ENCODE measurements at places on chromosomes 12 and 14. TPM values are rescaled to one million over a fixed set of nuclear protein-coding genes. Genes with fewer than 3 reads are reported as not detected.

The GPR84 gene
- not detected for total RNA-seq

The KRT71 gene
- not detected for total RNA-seq

The GMFB gene
- total RNA-seq: 71.0 TPM

The RNASE7 gene
- total RNA-seq: not detected

The MANSC4 gene
- total RNA-seq: not detected

The CAPZA3 gene
- not detected for total RNA-seq

The HIGD1C gene
- not detected for total RNA-seq

The EIF2B1 gene
- 59.8 TPM for total RNA-seq

The AQP6 gene
- 0.09 TPM for total RNA-seq

The PCED1B gene
- total RNA-seq: 3.3 TPM

The CORO1C gene
- total RNA-seq: 154 TPM

GRCh38 chr14:37816135-37816534 is 220.7 kb downstream of the TTC6 start:
- H3K4me1 ChIP-seq: no peaks in the 10 kb centered on the region
- H3K36me3 ChIP-seq: no peaks in the 10 kb centered on the region
- DNase-seq: no peak
- H3K27me3 ChIP-seq: no peaks in the 10 kb centered on the region
- no peak overlapping the region for H3K4me3 ChIP-seq

- no peaks in the 10 kb centered on the region for H3K27me3 ChIP-seq
- H3K4me1 ChIP-seq: peaks cover 4% of the 10 kb centered on the region
- no peak overlapping the region for H3K27ac ChIP-seq
Measured at GRCh38 chr12:30859226-30859625, 67.3 kb upstream of the TSPAN11 start.

- H3K27ac ChIP-seq: no peak overlapping the region
- H3K4me3 ChIP-seq: no peak overlapping the region
- peaks cover 6% of the 10 kb centered on the region for H3K4me1 ChIP-seq
- H3K27me3 ChIP-seq: no peaks in the 10 kb centered on the region
Measured at GRCh38 chr12:110286623-110287022, 5.6 kb downstream of the ATP2A2 start.

DNA sequence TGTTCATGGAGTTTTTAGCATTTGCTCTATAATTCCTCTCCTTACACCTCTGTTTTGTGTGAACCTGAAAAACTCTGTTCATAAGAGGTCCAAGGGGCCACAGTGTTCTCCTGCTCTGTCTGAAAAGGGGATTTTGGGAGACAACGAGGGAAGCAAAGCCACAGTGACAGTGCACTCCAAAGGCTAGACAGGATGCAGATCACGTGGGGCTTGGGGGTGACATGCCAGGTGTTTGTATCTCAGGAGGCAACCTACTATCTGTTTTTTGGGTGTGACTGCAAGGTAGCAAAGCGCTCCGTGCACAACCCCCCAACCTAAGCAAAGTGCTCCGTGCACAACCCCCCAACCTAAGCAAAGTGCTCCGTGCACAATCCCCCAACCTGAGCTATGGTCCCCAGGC is 5.1 kb upstream of the CHD4 start:
- no peaks in the 10 kb centered on the region for H3K27me3 ChIP-seq
- peak overlapping the region; percentile 75 for H3K4me3 ChIP-seq
- DNase-seq: no peak
- H3K36me3 ChIP-seq: no peaks in the 10 kb centered on the region
- H3K4me1 ChIP-seq: peaks cover 16% of the 10 kb centered on the region

DNA sequence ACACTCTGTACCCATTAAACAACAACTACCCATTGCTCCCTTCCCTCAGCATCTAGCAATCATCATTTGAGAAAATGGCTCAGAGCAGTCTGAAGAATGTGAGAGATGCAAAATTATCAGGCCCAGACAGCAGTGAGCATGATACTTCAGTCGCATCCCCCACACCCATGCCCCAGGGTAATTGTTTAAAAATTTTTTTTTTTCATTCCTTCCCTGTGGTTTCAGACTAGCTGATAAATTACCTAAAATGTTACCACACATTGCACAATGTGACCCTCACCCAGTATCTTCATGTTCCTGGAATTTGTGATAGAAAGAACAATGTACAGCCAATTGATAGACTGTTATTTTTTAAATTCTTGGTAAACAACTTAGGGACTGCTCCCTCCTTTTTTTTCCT is 11.3 kb upstream of the USP15 start:
- no peaks in the 10 kb centered on the region for H3K4me1 ChIP-seq
- no peak overlapping the region for H3K27ac ChIP-seq
- no peaks in the 10 kb centered on the region for H3K36me3 ChIP-seq
- no peak for DNase-seq
- no peak overlapping the region for H3K4me3 ChIP-seq
- H3K27me3 ChIP-seq: no peaks in the 10 kb centered on the region

DNA sequence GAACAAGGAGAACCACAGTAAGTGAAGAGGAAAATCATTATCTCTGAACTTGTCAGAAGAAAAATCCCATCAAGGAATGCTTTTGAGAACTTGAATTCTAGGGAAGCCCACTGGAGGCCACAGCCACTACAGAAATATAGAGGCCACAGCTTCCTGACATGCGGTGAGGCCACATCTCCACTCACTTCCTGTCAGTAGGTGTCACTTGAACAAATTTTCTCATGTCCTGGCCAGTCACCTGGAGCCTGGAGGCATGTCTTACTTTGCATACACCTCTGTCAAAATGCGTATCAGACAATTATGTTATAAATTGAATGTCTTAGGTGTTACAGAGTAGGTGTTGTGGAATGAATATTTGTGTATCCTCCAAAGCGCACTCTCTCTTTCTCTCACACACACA is 370.3 kb downstream of the DAD1 start:
- DNase-seq: no peak
- no peaks in the 10 kb centered on the region for H3K27me3 ChIP-seq
- no peaks in the 10 kb centered on the region for H3K4me1 ChIP-seq

- peaks cover 4% of the 10 kb centered on the region for H3K36me3 ChIP-seq
- no peak overlapping the region for H3K4me3 ChIP-seq
- no peak overlapping the region for H3K27ac ChIP-seq
- H3K27me3 ChIP-seq: no peaks in the 10 kb centered on the region
Measured at GRCh38 chr12:127416796-127417195, 850.2 kb upstream of the TMEM132C start.

- peak; percentile 89 for DNase-seq
- H3K27ac ChIP-seq: no peak overlapping the region
- peaks cover 3% of the 10 kb centered on the region for H3K4me1 ChIP-seq
- H3K27me3 ChIP-seq: no peaks in the 10 kb centered on the region
- no peaks in the 10 kb centered on the region for H3K36me3 ChIP-seq
Measured at GRCh38 chr12:99131751-99132199, 486.7 kb downstream of the APAF1 start.

DNA sequence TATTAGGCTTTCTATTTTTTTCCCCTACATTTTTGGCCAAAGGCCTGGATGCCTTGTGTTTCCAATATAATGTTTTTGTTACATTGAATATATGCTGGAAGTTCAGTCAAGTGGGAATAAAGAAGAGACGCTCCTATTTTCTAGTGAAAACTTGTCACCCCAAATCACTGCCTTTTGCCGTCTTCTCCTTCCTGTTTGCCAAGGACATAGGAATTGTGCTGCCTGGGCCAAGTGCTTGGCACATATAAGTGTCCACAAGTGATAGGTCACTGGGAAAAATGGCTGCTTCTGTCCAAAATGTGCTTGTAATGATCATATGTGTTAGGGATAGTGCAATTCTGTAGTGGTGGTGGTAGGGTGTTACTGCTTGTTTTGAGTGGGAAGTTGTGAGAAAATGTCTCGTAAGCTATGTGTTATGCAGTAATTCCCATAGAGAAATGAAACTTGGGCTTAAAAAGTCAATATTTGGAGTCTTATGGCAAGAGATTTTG is 11.6 kb upstream of the KCNJ8 start:
- no peaks in the 10 kb centered on the region for H3K27me3 ChIP-seq
- no peak overlapping the region for H3K27ac ChIP-seq
- no peaks in the 10 kb centered on the region for H3K4me1 ChIP-seq
- no peaks in the 10 kb centered on the region for H3K36me3 ChIP-seq

DNA sequence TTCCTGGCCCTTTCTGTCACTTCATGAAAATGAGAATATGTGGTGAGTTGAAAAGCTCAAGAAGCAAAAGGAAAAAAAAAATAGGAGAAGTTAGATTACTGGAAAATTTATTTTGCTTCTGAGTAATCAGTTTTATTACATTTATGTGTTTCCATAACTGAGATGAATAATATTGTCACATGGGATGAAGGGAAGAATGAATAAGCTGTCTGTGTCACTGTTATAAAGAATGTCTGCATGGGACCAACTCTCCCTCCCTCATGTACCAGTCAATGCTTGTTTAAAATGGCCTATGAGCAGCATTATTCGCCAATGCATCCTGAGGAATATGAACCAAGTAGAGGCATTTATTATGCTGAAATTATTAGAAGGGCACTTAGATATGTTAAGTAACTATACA is 246.3 kb downstream of the PRKD1 start:
- no peak overlapping the region for H3K4me3 ChIP-seq
- no peak for DNase-seq
- no peaks in the 10 kb centered on the region for H3K27me3 ChIP-seq
- H3K4me1 ChIP-seq: no peaks in the 10 kb centered on the region
- no peak overlapping the region for H3K27ac ChIP-seq

DNA sequence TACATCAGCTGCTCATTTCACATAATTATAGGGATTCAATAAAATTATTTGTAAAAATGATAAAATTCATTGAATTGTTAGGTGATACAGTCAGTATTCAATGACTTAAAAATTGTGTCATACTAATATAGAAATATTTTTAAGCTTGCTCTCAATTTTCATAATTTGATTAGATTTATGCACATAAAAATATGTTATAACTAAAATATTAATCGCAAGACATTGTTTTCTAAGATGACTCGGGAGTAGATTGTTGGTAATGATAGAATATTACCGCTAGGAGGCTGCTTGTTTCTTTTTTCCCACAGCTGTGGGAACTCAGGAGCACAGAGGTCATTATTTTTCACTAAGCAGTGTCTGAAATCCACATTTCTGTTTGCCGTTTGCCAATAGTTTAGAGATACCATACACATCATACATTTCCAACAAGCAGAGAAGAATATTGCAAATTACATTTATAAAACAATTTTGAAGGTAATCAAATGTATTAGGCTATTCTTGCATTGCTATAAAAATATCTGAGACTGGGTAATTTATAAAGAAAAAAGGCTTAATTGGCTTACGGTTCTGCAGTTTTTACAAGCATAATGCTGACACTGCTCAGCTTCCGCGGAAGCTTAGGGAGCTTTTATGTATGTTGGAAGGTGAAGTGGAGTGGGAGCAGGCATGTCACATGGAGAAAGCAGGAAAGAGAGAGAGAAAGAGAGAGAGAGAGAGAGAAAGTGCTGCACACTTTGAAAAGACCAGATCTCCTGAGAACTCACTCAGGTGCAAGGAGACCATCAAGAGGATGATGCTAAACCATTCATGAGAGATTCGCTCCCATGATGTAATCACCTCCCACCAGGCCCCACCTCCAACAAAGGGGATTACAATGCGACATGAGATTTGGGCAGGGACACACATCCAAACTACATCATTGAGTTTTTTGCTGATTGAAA is 9.2 kb downstream of the CD69 start:
- H3K4me1 ChIP-seq: no peaks in the 10 kb centered on the region
- no peaks in the 10 kb centered on the region for H3K27me3 ChIP-seq
- H3K36me3 ChIP-seq: no peaks in the 10 kb centered on the region
- no peak overlapping the region for H3K27ac ChIP-seq
- DNase-seq: no peak
- H3K4me3 ChIP-seq: no peak overlapping the region

GRCh38 chr12:532908-533565 is 73.3 kb downstream of the B4GALNT3 start:
- no peak overlapping the region for H3K27ac ChIP-seq
- no peak for DNase-seq
- H3K4me3 ChIP-seq: no peak overlapping the region
- peaks cover 35% of the 10 kb centered on the region for H3K36me3 ChIP-seq

DNA sequence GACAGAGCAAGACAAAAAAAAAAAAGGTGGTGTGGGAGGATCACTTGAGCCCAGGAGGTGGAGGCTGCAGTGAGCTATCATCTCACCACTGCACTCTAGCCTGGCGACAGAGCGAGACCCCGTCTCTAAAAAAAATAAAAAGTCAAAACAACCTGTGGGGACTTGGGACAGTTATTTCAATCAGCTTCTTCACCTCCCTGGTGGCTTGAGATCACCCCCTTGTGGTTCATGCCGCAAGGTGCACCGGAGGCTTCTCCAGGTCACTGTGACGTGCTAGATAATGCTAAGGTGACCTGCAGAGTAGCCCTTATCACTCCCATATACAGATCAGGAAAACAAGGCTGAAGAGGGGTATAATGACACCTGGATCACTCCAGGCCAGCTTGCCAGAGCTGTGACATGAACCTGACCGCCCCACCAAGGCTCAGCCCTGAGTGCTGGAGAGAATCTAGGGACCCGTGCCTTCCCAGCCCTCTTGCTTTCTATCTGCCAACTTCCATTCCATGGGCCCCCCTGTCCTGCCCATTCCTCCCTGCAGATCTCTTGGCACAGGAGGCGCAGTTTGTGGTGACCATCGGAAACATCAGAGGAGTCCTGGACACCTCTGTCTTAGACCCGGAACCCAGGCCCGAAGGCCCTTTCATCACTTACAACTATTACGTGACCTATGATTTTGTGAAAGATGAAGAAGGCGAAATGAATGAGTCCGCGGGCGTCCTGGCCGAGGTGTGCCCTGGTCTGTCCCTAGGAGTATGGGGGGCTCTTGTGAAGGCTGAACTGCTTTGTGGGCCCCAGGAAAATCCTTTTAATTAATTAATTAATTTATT is 8.1 kb downstream of the LRRC43 start:
- H3K4me3 ChIP-seq: no peak overlapping the region
- DNase-seq: peak; percentile 91
- H3K36me3 ChIP-seq: no peaks in the 10 kb centered on the region
- no peaks in the 10 kb centered on the region for H3K4me1 ChIP-seq

GRCh38 chr12:19054035-19054434 is 75.5 kb upstream of the PLEKHA5 start:
- no peak overlapping the region for H3K4me3 ChIP-seq
- H3K27ac ChIP-seq: no peak overlapping the region
- no peak for DNase-seq
- H3K36me3 ChIP-seq: no peaks in the 10 kb centered on the region
- peaks cover 5% of the 10 kb centered on the region for H3K4me1 ChIP-seq

DNA sequence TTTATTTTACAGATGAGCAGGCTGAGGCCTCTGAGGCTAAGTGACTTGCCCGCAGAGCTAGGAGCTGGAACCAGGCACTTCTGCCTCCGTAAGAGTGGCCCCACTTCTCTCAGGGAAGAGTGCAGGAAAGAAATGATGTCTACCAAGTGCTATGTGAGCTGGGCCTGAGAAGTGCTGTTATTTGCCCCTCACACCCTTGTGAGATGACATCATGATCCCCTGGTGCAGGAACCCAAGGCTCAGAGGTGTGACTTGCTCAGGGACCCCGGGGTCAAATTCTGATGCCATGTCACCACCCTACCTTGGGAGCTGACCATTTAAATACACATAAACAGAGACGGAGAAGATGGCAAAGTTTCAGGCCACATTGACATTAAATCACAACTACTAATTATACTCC is 63.7 kb upstream of the DDX11 start:
- no peak overlapping the region for H3K27ac ChIP-seq
- no peaks in the 10 kb centered on the region for H3K36me3 ChIP-seq
- H3K4me1 ChIP-seq: no peaks in the 10 kb centered on the region
- no peak for DNase-seq
- H3K4me3 ChIP-seq: no peak overlapping the region

- DNase-seq: peak; percentile 56
- H3K4me3 ChIP-seq: no peak overlapping the region
- H3K36me3 ChIP-seq: peaks cover 4% of the 10 kb centered on the region
- H3K27ac ChIP-seq: no peak overlapping the region
- no peaks in the 10 kb centered on the region for H3K27me3 ChIP-seq
Measured at GRCh38 chr14:64089920-64090319, 204.3 kb downstream of the ESR2 start.
